Esophagus (tissue), 2 donors: ENCODE measurements at places on chromosomes 1 and 21. TPM values are rescaled to one million over a fixed set of nuclear protein-coding genes. Genes with fewer than 3 reads are reported as not detected.

Gene OR2T2
- not detected for polyA plus RNA-seq

Gene KIF26B
- polyA plus RNA-seq: 0.12 TPM

Gene KISS1
- not detected for polyA plus RNA-seq

Gene CLIC6
- polyA plus RNA-seq: 0.45 TPM

Gene APCS
- not detected for polyA plus RNA-seq

Gene DCDC2B
- polyA plus RNA-seq: not detected
